Dermis microvascular lymphatic vessel endothelial cell (primary cell): ENCODE measurements at places on chromosomes 5 and 9. TPM values are rescaled to one million over a fixed set of nuclear protein-coding genes. Genes with fewer than 3 reads are reported as not detected.

IFNA21 gene
- total RNA-seq, result not detected in 2 replicates

SMIM23 gene
- not detected in 2 replicates for total RNA-seq

HSPB3 gene
- not detected in 2 replicates for total RNA-seq

AKNA gene
- total RNA-seq, result 0.64 and 0.89 TPM in 2 replicates

LHX6 gene
- 1.9 and 3.2 TPM in 2 replicates for total RNA-seq

CDKN2B gene
- total RNA-seq, result 5.1 and 9.9 TPM in 2 replicates

ZNF474 gene
- under 0.01 and 0.25 TPM in 2 replicates for total RNA-seq

PFN3 gene
- total RNA-seq, result not detected in 2 replicates

SHOC1 gene
- total RNA-seq, result not detected in 2 replicates

SLC6A3 gene
- not detected in 2 replicates for total RNA-seq

PALM2AKAP2 gene
- under 0.01 TPM in 2 replicates for total RNA-seq

GAS1 gene
- total RNA-seq, result 0.77 and 1.4 TPM in 2 replicates

SPATA31C1 gene
- total RNA-seq, result not detected in 2 replicates

SNCB gene
- total RNA-seq, result 0.76 and 1.2 TPM in 2 replicates

OR1J1 gene
- total RNA-seq, result not detected in 2 replicates

OR1Q1 gene
- total RNA-seq, result not detected in 2 replicates

NLN gene
- 28.7 and 33.9 TPM in 2 replicates for total RNA-seq

TMOD1 gene
- total RNA-seq, result 1.7 and 2.1 TPM in 2 replicates

FAM200C gene
- total RNA-seq, result 2.9 and 3.1 TPM in 2 replicates

FOXD4L3 gene
- under 0.01 TPM in 1 of 2 replicates, not detected in the other for total RNA-seq

ABCA2 gene
- total RNA-seq, result 4.5 and 9.9 TPM in 2 replicates

OMD gene
- not detected in 2 replicates for total RNA-seq

TSSK1B gene
- not detected in 2 replicates for total RNA-seq

CCL21 gene
- 1.8 and 12.0 TPM in 2 replicates for total RNA-seq

PCDHA6 gene
- total RNA-seq, result 0.25 TPM in 1 of 2 replicates, not detected in the other

BNIP1 gene
- total RNA-seq, result 13.5 and 13.7 TPM in 2 replicates

SPAAR gene
- 0.76 and 2.8 TPM in 2 replicates for total RNA-seq

PCDHB16 gene
- total RNA-seq, result 0.13 and 0.76 TPM in 2 replicates

PCDHB14 gene
- 0.51 and 1.3 TPM in 2 replicates for total RNA-seq

PHYHD1 gene
- 0.26 TPM in 1 of 2 replicates, not detected in the other for total RNA-seq

ZBTB34 gene
- 6.5 and 10.4 TPM in 2 replicates for total RNA-seq

LCN10 gene
- total RNA-seq, result 0.13 TPM in 1 of 2 replicates, not detected in the other

TAS2R1 gene
- not detected in 2 replicates for total RNA-seq

UBLCP1 gene
- 10.3 and 11.3 TPM in 2 replicates for total RNA-seq

CTXN3 gene
- not detected in 2 replicates for total RNA-seq

PCDHB12 gene
- total RNA-seq, result 0.26 and 0.76 TPM in 2 replicates

ADGRV1 gene
- 0.13 and 0.25 TPM in 2 replicates for total RNA-seq

ZBED3 gene
- total RNA-seq, result 1.0 and 1.6 TPM in 2 replicates

CBY3 gene
- not detected in 2 replicates for total RNA-seq

LIX1 gene
- not detected in 2 replicates for total RNA-seq

GBGT1 gene
- total RNA-seq, result 21.3 and 37.7 TPM in 2 replicates
